ENCODE measurements at places on chromosomes 13 and 19.
A peak's percentile ranks its signal among the peaks of the same experiment; 100 is the strongest.

- no peak for DNase-seq
Observed at GRCh38 chr19:15042003-15042402, 7.3 kb upstream of the CASP14 start.

DNA sequence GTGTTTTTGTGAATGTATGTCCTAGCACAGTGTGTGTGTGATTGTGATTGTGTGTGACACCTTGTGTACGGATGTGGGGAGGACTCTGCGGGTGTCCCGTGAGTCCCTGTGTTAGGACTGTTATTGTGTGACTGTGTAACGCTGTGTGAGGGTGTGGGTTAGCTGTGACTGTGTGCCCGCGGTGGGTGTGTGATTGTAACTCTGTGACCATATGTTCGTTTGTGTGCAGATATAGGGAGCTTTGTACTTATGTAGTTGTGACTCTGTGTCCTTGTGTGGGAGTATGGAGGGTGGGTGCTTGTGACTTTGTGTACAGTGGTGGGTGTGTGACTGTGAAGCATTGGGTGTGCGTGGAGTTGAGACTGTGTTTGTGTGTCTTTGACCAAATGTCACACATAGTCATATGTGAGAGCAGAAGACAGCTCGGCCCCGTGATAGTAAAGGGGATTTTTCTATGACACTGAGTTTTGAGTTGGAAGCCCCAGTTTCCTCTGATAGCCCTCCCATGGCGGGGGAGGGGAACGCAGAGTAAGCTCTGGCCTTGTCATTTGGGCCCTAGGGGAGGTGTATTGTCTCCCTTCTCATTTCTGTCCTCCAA is 949 bp upstream of the ZNF260 start:
- DNase-seq, result no peak

GRCh38 chr19:16218851-16219250 is 21.1 kb downstream of the AP1M1 start:
- DNase-seq, result no peak

- DNase-seq, result no peak
Observed at GRCh38 chr13:106602178-106602577, 34.2 kb upstream of the ARGLU1 start.

GRCh38 chr19:17037184-17037583 is 10.6 kb upstream of the CPAMD8 start:
- no peak for DNase-seq

GRCh38 chr19:56474308-56474707 is 2.8 kb downstream of the ZNF667 start:
- no peak for DNase-seq

- DNase-seq, result no peak
Observed at GRCh38 chr19:48906324-48906723, 6.2 kb downstream of the NUCB1 start.

DNA sequence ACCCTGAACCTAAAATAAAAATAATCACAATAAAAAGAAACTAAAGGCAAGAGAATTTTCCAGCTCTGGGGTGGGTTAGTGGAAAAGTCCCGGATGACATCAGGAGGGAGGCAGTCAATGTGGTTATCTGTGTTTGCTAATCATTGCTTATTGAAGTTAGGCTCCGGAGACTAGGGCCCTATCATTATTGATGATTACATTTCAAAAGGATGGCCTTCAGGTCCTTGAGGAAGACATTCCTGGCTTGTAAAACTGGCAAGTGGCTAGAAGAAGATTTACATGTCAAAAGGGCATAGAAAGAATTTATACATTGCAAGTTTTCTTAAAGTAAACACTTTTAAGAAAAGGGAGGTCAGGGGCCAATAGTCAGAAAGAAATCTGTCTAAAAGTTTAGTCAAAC is 123.4 kb downstream of the POSTN start:
- no peak for DNase-seq

DNA sequence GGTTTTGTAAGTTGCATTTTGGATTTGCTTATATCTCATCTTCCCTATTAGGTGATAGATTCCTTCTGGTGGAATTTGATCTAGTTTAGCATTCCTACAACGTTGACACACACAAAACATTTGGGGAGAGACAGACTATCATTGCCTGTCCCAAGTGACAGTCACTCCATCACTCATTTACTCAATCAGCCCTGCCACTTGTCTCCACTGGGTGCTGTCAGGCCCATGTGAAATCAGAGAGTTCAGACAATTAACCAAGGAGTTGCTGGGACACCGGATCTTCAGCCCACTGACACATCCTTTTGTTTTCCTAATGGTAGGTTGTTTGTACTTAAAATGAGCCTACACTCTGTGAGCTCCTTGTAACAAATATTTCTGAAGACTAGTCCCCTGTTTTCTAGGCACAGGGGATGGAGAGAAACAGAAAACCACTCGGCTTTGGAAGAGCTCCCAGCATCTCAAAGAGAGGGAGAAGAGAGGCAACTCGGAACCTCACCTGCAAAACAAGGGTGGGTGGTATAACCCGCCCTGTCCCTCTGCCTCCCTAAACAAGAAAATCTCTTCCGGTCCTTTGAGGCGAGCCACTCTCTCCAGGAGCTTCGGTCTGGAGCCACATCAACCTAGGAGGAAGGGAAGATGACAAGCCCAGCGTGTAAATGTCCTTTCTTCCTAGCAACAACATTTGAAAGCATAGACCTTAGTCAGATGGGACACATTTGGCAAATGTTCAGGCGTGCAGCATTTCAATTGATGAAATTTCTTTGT is 440.9 kb upstream of the KLF12 start:
- no peak for DNase-seq

DNA sequence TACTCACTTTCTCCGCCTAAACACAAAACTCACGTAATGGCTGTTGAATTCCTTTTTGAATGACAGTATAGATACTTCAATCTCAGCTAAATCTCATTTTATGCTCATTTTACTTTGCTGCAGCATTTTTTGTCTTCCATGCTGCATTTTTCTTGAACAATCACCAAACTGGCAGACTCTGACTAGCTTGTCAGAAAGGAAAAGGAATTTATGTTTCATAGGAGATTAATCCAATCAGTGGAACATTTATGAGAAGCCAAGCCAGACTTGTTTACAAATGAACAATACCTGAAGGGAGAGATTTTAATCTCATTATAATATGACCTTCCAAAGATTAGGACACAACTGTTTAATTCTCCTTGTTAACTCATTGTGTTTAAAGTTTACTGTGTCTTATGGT is 1044.3 kb downstream of the DIAPH3 start:
- DNase-seq, result no peak

DNA sequence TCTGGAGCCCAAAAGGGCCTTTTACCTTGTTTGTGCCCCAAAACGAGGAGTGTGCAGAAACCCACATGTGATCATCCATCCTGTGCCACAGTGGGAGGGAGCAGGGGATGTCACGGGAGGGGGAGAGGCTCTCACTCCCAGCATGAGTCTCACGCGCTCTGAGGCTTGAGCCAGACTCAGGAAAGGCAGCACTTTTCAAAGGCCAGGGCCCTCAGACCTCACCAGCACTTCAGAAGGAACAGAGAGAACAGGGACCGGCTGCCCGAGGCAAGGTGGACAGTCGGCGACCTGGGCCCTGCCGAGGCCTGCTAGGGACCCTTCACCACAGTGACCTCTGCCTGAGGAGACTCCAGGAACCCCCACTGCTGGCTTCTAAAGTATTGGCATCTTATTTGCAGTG is 71.7 kb upstream of the WASF3 start:
- no peak for DNase-seq

GRCh38 chr19:3015126-3016057 is 13.7 kb downstream of the TLE2 start:
- DNase-seq, result no peak

DNA sequence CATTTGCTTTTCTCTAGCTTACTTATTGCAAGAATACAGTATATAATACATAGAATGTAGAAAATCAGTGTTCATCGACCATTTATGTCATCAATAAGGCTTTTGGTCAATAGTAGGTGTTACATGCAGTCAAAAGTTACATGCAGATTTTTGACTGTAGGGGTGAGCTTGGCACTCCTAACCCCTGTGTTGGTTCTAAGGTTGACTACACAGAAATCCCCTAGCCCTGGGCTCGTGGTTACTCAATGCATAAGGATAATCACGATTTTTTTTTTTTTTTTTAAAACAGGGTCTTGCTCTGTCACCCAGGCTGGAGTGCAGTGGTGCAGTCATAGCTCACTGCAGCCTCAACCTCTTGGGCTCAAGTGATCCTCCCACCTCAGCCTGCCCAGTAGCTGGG is 4.0 kb upstream of the NWD1 start:
- no peak for DNase-seq

GRCh38 chr13:22061806-22062391 is 391.0 kb downstream of the FGF9 start:
- peak; percentile 57 for DNase-seq

DNA sequence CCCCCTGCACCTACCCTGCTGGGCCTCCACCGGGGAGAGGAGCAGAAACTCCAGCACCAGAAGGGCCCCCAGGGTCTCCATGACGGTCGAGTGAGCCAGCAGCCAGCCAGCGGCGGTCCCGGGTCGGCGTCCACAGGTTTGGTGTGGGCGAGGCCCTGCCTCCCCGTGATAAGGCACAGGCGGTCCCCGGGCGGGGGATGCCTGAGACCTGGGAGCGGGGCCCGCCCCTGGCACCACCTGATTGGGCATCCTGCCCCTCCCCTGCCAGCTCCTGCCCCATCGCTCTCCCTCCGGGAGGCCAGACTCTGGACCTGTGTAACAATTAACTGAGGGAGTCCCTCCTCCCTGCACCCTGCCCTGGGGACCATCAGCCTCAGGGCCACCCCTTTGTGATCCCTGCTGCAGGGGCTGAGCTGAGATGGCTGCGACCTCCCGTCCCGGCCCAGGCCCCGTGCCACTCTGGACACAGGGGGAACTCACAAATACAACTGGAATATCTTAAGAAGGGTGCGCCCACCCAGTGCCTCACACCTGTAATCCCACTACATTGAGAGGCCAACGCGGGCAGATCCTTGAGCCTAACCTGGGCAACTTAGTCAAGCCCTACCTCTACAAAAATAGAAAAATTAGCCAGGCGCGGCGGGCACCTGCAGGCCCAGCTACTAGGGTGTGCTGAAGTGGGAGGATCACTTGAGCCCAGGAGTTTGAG is at the start of gene SMIM24:
TSS of gene SMIM24 (minus strand) at position 143 of the 709 bp plus-strand sequence. CDS start at position 81, 62 bp downstream.
- DNase-seq, result no peak

DNA sequence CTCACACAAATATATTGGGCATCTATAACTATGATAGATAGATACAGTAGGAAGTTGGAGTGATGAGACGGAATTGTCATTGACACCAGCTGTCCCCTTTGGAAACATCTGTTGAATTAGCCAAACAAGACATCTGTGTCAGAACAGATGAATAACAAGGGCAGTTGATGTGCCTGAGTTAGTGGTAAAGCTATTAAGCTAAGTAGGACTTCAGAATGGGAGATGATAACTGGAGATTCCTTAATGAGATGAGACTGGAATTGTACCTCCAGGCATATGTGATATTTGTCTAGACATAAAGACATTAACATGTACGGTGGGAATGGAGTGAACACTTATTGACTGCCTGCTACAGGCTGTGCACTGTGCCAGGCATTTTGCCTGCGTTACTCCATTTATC is 78.7 kb downstream of the MBNL2 start:
- no peak for DNase-seq

DNA sequence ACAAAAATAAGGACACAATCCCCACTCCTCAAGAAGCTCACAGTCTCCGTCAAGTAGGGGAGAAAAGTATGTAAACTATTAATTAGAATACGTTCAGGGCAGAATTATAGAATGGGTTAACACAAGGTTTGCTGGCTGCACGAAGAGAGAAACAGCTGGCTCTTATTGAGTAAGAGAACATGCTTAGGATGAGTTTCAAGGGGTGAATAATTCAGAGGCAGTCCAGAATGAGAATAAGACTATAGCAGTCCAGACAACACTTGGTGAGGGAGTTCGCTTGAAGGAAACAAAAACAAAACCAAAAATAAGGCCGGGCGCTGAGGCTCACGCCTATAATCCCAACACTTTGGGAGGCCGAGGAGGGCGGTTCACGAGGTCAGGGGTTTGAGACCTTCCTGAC is 61.9 kb downstream of the THSD1 start:
- no peak for DNase-seq

GRCh38 chr13:39784347-39784746 is 128.9 kb downstream of the COG6 start:
- no peak for DNase-seq

DNA sequence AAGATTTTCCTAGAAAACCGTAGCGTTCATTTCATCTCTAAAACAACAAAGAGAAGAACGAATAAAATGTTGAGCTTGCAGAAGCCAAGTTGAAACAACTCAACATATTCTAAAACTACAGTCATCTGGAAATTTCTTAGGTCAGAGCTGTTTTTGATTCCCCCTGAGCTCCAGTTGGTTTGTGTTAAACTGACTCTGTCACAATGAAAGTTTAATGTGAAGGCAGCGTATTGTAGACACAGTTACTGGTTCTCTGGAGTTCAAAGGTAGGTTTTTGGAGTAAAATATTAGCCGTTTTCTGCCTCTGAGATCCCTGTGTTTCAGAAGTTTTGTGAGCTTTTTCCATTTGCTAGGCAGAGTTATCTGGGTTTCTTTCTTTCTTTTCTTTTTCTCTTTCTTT is 2.2 kb downstream of the ARHGEF7 start:
- DNase-seq, result no peak

DNA sequence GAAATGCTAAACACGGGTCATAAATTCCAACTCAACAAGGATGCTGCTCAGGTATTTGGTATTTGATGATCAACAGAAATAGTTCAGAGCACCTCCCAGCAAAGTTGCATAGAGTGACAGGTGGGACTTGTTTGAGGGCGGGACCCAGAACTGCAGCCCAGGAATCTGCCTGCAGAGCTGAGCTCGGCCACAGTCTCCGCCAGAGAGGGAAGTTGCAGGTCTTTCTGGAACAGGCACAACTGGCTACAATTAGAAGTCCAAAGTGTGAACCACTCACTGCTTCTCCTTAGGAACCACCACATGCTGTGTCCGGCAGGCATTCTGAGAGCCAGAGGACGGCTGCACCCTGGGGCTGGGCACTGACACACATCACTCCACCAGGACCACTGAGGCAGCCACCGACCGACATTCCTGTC is 1.1 kb downstream of the SLC15A1 start:
- no peak for DNase-seq

- DNase-seq, result peak; percentile 93
Observed at GRCh38 chr13:91347202-91347995, at the start of gene MIR17HG. Gene MIR17HG, plus strand, starts transcription at chr13:91347687.
